ENCODE measurements at places on chromosomes 11 and 22.

DNA sequence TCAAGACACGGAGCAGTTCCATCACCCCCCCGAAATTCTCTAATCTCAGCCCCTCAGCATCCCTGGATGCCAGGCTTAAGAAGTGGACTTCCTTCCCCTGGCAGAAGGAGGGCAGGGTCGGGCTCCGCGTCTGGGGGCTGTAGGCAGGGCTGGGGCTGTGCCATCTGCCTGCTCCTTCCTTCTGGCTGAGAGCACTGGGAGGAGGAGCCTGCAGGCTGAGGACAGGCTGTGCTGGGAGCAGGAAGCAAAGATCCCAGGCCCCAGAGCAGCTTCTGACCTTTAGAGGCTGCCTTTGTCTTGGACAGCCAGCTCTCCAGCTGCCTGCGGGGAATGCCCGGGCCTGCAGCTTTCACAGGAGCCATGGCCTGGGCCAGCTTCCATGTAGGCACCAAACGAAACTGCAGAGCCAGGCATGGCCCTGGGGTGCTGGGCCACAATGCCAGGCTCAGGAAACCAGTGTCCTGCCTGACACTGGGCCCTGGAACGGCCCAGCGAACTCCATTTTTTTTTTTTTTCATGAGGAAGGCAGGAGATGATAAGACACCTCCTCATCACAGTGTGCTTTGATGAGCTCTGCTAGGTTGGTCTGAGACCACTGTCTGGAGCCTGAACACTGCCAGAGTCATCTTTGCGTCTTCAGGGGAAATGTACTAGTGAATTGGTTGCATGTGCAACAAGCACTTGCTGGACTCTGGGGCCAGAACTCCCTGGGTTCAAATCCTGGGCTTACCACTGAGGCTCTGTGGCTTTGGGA, 67.9 kb downstream of the MCM5 start:
- no peak for DNase-seq

- no peak for DNase-seq
Observed at GRCh38 chr11:103488031-103488461, 378.8 kb downstream of the DYNC2H1 start.

- no peak for DNase-seq
Observed at GRCh38 chr22:35543702-35544101, 3.1 kb downstream of the RASD2 start.

- no peak for DNase-seq
Observed at GRCh38 chr11:18736590-18737148, 10.7 kb upstream of the IGSF22 start.

- no peak for DNase-seq
Observed at GRCh38 chr22:47013861-47014635, 251.6 kb downstream of the TBC1D22A start.

DNA sequence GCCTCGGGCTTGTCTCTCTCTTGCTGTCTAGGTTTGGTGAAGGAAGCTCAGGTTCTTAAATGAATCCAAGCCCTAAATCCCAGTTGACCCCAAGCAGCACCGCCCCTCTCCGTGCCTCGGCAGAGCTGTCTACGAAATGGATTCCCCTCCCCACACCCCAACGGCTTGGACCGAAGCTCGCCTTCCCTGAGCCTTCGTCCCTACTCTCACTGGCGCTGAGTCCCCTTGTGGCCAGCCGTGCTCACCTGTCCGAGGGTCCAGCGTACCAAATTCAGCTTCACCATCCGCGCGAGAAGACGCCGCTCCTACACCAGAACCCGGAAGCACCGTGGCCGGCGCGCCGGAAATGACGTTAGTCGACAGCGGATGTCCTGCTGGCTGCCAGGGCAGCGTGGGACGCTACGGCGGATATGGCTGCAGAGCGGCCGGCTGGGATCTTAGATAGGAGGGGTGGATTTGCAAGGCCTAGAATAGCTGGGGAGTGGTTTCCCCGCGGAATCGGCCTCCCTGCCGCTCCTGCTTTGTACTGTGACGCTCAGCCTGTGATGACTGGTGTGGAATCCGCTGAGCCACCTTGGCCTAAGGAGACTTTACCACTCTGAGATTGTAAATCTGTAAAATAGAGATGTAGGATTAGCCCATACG, at the start of gene TFIP11:
Gene TFIP11, minus strand, starts transcription at position 325 of the 645 bp plus-strand sequence. CDS start 2,201 bp downstream, outside the sequence.
- DNase-seq = peak; percentile 90

- DNase-seq = no peak
Observed at GRCh38 chr22:38419858-38420160, 35.2 kb downstream of the KCNJ4 start.

DNA sequence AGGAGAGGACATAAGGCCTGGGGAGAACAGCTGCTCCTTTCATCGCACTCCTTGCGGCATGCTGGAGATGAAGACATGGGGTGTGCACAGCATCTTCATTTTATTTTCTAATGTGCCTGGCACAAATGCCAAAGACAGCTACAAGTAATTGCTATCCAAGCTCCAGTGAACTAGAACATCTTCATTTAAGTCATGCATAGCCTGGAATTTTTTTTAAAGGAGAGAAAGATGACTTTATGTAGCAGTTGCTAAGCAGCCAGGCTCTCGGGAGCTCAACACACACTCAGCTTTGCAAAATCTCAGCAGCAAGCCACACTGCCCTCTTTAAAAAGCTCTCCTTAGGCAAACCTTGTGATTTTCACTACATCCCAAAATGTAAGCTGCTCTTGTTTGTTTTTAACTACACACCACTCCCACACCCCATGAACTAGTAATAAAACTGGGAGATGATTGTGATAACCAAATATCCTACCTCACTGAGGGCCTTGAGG, 164.5 kb upstream of the POU2AF2 start:
- no peak for DNase-seq

GRCh38 chr22:47063071-47063509, 300.6 kb downstream of the TBC1D22A start:
- no peak for DNase-seq

- peak; percentile 42 for DNase-seq
Observed at GRCh38 chr11:66080055-66080817, 10.2 kb downstream of the PACS1 start.

- no peak for DNase-seq
Observed at GRCh38 chr11:128720522-128720985, 26.7 kb downstream of the FLI1 start.

- DNase-seq = no peak
Observed at GRCh38 chr22:42154293-42155052, 23.9 kb upstream of the CYP2D6 start.

- no peak for DNase-seq
Observed at GRCh38 chr11:108906329-108906728, 241.5 kb downstream of the DDX10 start.

GRCh38 chr11:2666828-2667570, 32.8 kb downstream of the KCNQ1OT1 start:
- DNase-seq = no peak

DNA sequence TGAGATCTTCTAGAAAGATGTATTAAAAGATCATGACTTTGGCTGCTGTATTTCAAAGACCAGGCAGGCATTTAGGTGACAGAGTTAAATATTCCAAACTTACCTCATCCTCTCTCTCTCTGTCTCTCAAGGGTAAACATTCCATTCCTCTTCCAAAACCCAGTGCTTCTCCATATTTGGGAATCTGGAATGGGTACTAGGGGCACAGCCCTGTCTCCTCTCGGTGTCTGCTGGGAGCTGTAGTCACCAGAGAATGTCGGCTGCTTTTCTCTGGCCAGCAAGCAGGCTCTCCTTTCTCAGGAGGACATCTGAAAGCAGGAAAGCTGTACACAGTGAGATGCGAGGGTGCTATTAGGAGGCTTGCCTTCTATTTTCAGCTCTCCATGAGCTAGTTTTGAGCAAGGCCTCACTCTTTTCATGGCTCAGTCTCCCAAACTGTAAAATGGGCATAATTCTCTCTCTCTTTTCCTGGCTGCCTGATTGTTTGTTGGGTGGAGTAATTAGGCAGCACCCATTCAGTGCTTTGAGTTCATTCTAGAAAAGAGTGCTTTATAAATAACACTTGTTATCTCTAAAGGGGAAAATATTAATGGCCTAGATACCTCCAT, 9.3 kb upstream of the PEX26 start:
- no peak for DNase-seq

GRCh38 chr11:120511116-120511819, at the start of gene GRIK4:
Gene GRIK4 (plus strand): TSS chr11:120511748. CDS start chr11:120660319, 148,571 bp downstream.
- DNase-seq = peak; percentile 55

GRCh38 chr22:44348971-44349560, 36.3 kb upstream of the SHISAL1 start:
- DNase-seq = no peak

DNA sequence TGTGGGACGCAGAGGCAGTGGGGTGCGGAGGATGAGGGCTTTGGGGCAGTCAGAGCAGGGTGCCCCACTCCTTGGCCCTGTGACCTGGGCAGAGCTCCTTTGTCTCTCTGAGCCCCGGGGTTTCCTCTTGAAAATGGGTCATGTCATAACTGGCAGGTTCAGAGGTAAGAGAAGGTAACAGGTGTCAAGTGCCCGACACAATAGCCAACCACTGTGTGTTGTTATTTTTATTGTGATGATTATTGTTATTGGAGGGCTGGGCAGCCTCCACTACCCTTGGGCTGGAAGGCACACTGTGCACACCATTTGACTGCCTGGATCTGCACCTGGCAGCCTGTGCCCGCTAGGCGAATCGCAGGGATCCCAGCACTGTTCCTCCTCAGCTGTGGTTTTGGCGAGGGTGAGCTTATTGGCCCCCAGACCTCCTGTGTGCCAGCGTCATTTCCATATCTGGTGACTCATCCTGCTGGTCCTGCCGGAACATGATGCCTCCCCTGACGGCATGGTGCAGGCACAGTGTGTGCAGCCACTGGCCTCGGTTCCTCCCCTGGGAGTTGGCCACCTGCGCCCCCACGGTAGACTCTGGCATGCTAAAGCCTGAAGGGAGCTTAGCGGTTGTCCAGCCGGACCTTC, 15.4 kb upstream of the SOX10 start:
- DNase-seq = no peak

DNA sequence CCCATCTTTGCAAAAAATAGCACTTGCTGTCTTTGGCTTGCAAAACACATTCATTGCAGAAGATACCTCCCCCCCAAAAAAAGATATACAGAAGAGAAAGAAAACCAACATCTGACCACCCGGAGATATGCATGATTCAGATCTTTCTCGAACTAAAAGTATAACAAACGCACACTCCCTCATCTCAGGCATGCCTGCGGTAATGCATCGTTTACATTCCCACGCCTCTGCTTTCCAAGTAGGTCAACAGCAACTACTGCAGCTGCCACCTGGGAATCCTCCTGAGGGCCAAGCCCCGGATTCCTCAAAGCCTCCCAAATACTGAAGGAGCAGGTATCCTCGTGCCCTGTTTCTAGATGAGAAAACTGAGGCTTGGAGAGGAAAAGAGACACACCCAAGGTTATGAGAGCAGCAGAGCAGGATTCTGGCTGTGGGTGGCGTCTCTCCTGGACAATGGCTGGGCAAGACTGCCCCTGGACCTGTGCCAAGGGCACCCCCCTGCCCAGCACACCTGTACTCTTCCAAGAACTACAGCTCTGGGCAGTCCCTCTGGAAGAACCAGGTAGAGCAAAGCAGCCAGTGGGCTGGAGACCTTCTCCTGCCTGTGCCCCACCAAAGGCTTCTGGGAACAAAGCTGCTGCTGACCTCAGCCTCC, 38.1 kb downstream of the NUP50 start:
- no peak for DNase-seq

GRCh38 chr11:89536926-89537325, 45.8 kb upstream of the NOX4 start:
- DNase-seq = no peak

- no peak for DNase-seq
Observed at GRCh38 chr11:83092488-83093384, 21.0 kb upstream of the RAB30 start.

DNA sequence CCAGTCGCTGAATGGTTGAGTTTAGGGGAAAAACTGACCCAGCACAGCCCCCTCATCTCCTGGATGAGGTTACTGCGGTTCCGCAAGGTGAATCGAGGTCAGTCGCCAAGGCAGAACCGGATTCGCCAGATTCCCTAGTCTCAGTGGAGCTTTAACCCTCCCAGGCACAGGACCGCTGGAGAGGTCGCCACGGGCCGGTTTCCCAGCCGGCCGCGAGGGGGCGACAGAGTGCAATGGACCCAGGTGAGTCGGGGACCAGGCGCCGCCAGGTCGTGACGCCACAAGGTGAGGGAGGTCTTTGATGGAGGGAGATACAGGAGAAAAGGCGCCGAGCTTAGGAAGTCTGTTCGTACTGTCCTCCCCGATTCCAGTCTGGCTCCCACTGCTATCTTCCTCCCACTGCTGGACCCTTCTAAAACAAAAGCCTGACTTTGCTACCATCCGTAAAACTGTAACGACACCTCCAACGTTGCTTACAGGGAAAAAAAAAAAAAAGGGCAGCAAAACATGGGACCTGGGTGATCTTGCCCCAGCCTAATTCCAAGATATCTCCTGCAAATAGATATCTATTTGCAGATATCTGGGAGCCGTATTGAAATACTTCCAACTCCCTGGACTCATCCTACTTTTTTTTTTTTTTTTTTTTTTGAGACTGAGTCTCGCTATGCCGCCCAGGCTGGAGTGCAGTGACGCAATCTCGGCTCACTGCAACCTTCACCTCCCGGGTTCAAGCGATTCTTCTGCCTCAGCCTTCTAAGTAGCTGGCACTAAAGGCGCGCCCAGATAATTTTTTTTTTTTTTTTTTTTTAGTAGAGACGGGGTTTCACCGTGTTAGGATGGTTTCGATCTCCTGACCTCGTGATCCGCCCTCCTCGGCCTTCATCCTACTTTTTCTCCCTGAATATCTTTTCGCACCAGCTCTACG, 1.4 kb upstream of the GGA1 start:
- DNase-seq = peak; percentile 89

DNA sequence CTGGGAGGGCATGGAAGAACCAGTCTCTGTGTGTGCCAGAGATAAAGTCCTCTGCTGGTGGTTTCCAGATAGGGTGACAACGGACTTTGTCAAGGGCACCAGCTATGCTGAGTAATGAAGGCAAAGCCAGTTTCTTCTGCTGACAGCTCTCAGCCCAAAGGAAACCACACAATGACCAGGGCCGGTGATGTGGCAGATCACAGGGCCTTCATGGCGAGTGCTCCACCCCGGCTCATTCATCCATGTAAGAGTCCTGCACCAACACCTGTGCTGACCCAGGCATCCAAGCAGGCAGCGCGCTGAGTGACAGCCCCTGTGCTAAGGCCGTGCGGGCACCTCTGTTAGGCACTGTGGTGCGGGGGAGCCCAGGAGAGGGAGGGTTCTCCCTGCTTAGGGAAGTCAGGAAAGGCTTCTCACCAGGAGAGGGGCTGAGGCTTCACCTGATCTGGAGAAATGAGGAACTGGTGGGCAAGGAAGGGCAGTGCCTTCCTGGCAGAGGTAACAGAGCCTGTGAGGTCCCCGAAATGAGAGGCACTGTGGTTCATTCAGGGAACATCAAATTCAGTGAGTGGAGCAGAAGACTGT, 33.8 kb downstream of the TP53I11 start:
- DNase-seq = no peak

- DNase-seq = no peak
Observed at GRCh38 chr11:1796413-1797011, 32.8 kb upstream of the CTSD start.

DNA sequence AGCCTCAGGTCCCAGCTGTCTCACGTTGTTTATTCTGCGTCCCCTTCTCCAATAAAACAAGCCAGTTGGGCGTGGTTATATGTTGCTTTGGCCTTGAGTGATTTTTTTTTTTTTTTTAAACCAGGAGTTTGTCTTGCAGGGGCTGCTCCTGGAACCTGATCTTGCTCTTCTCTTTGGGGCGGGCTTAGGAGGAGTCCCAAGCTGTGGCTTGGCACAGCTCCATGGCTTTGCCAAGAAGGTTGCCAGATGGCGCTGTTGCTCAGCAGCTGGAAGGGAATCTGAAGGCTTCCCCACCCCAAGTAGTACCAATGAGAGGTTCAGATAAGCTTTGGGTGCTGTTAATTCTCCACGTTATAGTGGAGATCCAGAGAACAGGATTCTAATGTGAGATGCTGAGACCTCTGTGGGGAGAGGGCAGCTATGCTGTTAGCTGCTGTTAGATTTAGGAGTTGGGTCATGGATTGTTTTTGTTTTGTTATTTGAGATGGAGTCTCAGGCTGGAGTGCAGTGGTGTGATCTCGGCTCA, 2.0 kb upstream of the FERMT3 start:
- DNase-seq = peak; percentile 71

Data from activated T-helper 1 cell treated with anti-CD3 and anti-CD28 coated beads, Interleukin-2, amount 50 U/mL, for 16 hours (primary cell).